HT-29 (cell line): ENCODE measurements at places on chromosomes 5 and 9.

DNA sequence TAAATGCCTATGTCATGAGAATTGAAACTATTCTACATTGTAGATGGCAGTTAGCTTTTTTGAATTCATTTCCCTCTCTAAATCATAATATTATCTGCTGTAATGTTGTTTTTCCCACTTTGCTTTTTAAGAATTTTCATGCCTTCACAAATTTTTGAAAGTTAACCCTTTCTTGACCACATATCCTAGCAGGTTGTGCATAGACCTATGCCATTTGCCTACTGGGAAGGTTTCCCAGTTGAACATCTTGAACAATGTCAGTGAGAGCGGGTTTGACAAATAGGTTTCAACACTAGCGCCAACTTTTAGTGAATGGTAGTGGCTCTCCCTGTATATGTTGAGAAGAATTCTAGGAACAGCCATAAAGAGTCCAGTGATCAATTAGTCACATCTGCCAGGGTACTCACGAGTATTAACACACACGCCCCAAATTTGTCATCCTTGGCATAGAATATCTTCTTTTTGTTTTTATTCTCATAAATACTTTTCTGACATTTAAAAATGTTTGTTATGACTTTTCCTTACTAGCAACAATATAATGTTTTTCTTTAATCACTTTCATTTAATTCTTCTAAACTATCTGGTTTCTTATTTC lies 307.6 kb downstream of the PJA2 start:
- DNase-seq: no peak

- DNase-seq: no peak
These were observed 394.0 kb downstream of the CETN3 start for GRCh38 chr5:90015584-90016018.

GRCh38 chr5:127297348-127298035 lies 6.9 kb downstream of the MEGF10 start:
- DNase-seq: no peak

- peak; percentile 49 for DNase-seq
These were observed 144.9 kb downstream of the ALDH1A1 start for GRCh38 chr9:72807765-72808445.

DNA sequence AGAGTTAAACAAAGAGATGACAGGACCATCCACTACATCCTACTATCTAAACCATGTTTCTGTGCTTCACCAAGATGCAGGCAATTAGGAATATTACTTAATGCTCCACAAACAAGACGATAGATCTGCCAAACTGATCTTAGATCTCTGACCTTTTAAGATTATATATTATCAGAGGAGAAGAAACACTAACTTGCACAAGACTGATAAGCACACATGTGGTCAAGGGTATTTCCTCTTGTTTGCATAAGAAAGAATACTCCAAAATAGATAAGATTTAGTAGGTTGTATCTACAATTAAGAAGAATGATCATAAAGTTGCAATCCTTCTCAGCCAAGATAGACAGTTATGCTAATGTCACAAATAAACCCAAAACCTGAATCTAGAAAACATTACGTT lies 601.0 kb upstream of the ACO1 start:
- DNase-seq: no peak

DNA sequence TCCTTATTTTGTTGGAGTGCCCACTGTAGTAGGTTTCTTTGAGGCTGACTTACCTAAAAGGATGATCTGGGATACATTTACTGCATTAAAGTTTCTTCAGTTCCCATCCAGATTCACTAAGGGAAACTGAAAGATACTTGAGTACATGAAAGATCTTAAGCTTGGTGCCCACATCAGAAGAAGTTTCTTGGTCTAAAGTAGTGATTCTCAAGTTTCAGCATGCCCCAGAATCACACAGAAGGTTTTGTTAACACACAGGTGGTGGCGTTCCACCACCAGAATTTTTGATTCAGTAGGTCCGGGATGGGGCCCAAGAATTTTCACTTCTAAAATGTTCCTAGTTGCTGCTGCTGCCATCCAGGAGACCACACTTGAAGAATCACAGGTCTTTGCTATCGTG lies 171.0 kb downstream of the ZNF462 start:
- DNase-seq: no peak

DNA sequence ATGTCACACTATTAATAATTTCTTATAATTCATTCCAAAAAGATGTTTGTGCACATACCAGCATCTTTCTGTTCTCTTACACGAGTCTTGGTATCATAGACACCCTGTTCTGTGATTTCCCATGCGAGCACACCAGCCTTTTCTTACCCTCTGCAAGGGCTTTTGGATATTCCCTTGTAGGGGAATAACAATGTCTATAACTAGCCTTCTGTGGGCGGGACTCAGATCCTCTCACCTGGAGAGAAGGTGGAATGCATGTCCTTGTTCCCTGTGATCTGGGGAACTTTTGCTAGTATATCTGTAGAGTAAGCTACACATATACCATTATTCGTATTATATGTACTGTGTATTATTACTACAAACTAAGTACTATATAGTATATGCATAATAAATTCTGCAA lies 44.8 kb downstream of the EHMT1 start:
- no peak for DNase-seq

- DNase-seq: no peak
These were observed 419.4 kb upstream of the PTGER4 start for GRCh38 chr5:40260361-40260760.

DNA sequence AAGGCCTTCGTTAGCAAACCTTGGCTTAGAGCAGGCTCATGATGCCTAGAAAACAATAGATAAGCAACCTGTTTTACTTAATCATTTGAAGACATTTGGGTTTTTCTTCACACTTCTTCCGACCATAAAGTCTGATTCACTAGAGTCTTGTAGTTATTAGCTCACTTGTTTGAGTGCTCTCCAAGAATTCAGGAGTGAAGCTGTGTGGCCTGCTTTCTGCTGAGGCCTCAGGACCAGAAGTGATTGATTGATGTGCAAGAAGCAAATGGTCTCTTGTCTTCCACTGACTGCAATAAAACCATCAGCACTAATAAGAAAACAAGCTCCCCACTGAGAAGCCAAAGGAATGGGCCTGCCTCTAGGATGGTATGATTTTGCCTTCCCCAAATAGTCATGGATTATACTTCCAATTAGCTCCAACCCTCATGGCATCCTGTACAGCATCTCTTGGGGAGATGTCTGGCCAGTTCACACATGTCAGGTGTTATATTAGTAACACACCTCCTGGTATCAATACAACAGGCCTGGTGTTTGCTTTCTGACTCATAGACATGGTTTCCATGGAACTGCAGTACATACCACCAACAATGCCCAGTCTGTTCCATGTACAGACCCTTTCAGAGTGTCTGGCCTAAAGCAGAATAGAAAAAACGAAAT lies 317.6 kb downstream of the CWC27 start:
- peak; percentile 51 for DNase-seq

GRCh38 chr5:102819634-102820033 lies 64.5 kb downstream of the PAM start:
- DNase-seq: no peak

GRCh38 chr9:98892288-98892687 lies 51.4 kb upstream of the COL15A1 start:
- DNase-seq: no peak

DNA sequence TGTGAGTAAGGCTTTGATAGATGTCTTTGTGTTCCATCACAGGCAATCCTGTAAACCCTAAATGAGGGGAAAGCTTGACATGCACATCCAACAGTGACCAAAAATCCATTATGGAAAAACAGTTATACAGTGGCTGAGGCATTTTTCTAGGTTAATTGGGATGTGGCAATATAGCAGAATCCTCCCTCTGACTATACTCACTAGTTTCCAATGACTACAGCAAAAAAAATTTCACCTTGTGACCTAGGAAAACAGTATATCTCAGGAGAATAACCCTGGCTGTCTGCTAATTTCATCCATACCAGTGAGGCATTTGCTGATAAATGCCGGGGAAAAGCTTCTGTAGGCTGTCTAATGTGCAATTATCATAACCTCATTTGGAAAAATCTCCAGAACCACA lies 49.9 kb upstream of the SNCAIP start:
- DNase-seq: no peak

- DNase-seq: no peak
These were observed 62.8 kb downstream of the CDKN2A start for GRCh38 chr9:21931428-21931827.

DNA sequence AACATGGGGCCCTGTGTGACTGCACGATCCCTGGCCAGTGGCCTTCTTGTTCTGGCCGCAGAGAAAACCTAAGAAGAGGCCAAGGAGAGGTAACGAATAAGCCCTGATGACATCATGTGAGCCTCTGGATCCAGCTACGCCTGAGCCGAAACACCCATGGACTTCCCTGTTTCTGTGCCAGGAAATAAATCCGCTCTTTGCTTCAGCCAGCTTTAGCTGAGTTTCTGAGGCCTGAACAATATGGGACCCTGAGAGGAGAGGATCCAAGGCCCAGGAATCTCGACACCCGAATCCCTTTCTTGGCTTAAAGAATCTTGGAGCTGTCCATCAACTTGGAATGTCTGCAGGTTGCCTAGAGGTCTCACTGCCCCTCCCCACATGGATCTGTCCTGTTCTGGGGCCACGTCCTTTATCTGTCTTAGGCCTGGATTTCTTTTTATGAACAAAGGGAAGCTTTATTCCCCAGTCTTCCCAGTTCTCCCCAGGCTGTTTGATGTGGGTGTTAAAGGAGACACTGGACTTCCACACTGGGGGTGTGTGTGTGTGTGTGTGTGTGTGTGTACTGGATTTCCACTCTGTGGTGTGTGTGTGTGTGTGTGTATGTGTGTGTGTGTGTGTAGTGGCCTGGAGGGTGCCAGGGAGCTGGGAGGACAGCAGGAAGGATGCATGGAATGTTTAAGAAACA lies 13.7 kb downstream of the IER5L start:
- DNase-seq: peak; percentile 62

GRCh38 chr5:81393783-81394718 lies at the start of gene ACOT12:
ACOT12 (minus strand) TSS chr5:81394134; CDS start chr5:81394114, 20 bp downstream.
- DNase-seq: no peak

DNA sequence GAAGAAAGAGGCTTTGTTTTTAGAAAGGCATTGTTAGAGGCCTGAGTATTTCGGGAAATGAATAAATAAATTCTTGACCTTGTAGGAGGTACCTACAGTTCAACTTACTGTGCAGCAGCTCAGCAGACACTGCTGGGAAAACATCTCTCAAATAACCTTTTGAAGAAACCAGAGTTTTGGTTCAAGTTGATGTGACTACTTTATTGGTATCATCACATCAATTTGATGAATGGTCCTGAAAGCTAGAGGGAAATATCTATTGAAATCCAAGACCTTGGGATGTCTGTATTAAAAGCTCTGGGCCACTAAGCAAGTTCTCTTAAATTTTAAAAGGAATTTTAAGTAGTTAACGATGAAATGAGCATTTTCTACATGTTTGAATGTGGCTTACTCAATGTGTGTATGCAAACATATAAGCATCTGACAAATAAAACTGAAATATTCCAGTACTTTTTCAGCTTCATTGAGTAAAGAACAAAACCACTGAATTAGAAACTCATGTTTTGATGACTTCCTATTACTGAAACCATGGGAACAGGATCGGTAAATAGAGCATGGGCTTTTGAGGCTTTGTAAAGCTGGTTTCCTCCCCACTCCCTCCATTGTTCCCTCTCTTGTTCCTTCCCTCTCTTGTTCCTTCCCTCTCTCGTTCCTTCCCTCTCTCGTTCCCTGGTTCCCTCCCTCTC lies 36.7 kb downstream of the SLC27A6 start:
- no peak for DNase-seq

- DNase-seq: no peak
These were observed 27.8 kb downstream of the RUSC2 start for GRCh38 chr9:35517552-35518224.

DNA sequence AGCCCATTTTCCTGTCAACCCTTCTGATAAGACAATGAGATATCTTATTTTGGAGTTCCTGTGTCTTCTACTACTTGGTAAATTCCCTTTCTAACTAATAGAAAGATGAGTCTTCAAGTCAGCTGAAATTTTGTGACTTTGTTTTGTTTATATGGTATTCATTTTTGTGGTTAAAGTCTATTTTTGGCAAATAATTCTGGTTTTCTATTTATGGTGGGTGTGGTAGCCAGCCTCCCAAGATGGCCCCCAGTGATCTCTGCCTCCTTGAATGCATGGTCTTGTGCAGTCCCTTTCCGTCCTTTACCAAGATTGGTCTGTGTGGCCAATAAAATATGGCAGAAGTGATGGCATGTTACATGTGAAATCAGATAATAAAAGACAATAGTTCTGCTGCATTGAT lies 91.5 kb downstream of the NR3C1 start:
- DNase-seq: no peak

DNA sequence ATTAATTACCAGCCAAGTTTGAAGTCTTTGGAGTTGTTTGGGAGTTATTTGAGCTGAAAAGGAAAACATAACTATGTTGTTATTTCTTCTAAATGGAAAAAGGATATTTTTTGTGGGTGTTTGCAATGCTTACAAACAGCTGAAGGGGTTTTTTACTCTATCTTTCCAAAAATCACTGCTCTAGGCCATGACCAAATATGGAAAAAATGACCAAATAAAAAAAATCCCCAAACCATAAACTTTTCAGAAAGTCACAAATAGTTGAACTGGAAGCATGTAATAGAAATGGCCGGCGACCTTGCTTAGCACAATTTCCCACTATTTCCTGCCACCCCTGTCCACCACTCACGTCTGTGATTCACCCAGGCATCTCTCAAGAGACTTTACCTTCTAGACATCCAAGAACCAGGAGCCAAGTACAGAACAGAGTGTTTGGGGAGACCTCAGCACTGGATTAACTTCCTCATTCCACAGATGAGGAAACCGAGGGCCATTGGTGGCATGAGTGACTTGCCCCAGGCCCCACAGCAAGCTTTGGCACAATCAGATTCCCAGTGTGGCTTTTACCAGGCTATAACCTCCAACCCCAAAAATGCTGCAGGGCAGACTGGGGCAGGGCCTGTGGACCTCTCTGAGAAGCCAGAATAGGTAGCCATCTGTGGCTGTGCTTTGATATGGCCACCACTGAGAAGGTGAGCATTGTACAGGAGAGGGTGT lies 84.5 kb downstream of the NRG2 start:
- DNase-seq: no peak

GRCh38 chr5:14105718-14106410 lies 37.3 kb upstream of the TRIO start:
- DNase-seq: peak; percentile 26
